ENCODE measurements at places on chromosomes 1 and 21.

DNA sequence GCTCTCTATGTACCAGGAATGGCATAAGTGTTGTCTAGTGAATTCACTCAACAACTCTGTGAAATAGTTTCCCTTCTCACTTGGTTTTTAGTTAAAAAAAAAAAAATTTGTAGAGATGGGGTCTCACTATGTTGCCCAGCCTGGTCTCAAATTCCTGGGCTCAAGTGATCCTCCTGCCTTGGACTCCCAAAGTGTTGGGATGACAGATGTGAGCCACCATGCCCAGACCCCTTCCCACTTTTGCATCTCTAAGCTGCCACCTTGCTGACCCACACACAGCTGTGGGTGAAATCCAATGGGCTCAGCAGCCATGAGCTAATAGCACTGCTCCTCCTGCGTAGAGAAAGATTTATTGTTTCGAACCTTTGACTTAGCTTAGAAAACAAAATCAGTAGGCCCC, 33.5 kb downstream of the NEK2 start:
- no peak for DNase-seq

DNA sequence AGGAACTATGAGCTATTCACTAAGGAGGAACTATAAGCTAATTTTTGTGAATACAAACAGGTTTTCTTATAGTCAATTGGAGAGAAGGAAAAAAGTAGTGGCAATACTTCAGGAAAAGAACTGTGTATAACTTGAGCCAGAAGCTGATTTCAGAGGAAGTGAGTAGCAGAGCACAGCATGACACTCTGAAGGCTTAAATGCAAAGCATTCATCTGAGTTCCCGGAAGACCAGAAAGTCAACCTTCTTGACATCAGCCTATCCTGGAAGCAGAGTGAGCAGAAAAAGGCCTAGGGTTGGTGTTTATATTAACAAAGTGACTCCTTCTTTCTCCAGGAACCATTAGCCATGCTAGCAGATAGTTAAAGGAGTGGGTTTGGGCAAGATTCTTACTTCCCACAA, 545.2 kb downstream of the MRPL39 start:
- DNase-seq = no peak

GRCh38 chr1:56543783-56544612, 35.4 kb downstream of the PLPP3 start:
- no peak for DNase-seq

GRCh38 chr1:201142849-201143725, 11.2 kb downstream of the TMEM9 start:
- no peak for DNase-seq

- DNase-seq = no peak
These were observed 3.4 kb downstream of the RUNX1 start for GRCh38 chr21:35045542-35046262.
